ENCODE measurements at places on chromosomes 5 and 9.
A peak's percentile ranks its signal among the peaks of the same experiment; 100 is the strongest.

DNA sequence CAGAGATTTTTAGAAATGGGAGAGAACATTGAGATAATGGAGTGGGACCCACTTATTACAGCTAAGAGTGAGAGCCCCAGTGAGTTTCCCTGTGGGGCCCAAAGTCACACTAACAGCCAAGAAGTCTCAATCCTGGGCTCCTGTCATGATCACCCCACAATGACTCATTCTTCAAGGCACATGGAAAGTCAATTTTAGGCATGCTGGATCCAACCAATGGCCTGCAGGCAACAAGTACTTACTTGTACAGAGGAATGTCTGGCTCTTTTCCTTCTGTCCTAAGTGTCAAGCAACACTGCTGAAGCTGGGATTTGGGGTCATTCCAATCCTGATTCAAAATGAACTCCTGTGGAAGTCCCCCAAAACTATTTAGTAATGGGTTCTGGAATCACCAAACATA is 123.1 kb downstream of the DROSHA start:
- no peak for DNase-seq

DNA sequence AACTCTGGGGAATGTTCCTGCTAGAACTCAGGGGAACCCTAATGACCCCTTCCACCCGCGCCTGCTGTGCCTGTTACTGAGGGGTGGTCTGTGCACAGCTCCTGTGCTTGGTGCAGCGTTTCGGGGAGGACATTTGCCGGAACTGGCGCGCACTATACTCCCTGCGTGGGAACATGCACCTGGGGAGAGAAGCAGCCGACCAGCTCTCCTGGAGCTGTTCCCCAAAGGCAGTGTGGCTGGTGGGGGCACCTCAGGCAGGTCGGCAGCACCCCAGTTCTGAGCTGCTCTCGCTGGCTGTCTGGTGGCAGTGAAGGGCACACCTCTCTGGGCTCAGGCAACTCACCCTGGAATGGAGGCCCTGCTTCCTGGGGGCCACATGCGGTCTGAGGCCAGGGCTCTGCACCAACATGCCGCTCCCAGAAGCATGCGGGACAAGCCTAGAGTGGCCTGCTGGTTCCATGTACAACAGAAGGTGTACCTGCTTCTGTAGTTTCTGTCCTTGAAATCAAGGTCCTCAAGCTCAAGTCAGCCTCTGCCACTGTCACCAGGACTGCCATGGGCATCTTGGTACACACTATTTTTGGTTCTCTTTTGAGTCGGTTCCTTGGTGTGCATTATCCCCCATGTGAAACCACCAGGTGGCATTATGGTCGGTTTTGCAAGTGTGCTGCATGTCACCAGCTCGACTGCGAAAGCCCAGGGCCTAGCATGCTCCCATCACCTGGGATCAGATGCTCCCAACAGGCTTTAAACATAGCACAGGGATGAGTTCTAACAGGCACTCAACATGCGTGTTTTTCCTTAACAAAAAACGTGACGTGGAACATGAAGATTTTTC is 7.8 kb upstream of the MRNIP start:
- DNase-seq = no peak

DNA sequence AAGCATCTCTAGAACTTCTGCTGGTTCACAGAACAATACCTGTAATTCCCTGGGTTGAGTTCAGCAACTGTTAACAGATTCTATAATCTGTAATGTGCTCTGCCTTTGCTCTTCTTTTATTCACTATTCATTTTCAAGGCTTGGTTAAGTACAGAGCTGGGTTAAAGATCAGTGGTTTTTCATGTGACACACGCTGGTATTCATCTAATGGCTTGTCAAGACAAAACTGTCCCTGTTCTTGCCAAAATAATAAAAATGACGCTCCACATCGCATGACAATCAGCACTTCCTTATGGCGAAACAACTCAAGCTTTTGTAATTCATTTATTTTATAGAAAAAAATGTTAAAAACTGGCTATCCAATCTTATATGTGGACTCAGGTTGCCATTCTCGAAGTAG is 137.9 kb downstream of the BNC2 start:
- no peak for DNase-seq

DNA sequence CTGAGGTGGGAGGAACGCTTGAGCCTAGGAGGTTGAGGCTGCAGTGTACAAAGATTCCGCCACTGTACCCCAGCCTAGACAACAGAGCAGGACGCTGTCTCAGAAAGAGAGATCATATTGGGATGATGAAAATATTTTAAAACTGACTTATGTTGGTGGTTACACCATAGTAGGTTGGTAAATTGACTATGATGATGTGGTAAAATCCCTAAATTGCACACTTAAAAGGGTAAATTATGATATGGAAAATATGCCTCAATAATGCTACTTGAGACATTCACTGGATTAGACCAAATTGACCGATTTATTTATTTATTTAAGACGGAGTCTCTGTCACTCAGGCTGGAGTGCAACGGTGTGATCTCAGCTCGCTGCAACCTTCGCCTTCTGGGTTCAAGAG is 21.9 kb upstream of the TOR1B start:
- no peak for DNase-seq

GRCh38 chr5:134846641-134846960 is 833 bp downstream of the C5orf24 start:
- peak; percentile 4 for DNase-seq

- no peak for DNase-seq
Measured at GRCh38 chr9:126366366-126367011, 39.9 kb downstream of the MVB12B start.

GRCh38 chr9:133777068-133777791 is 39.1 kb upstream of the SARDH start:
- no peak for DNase-seq

DNA sequence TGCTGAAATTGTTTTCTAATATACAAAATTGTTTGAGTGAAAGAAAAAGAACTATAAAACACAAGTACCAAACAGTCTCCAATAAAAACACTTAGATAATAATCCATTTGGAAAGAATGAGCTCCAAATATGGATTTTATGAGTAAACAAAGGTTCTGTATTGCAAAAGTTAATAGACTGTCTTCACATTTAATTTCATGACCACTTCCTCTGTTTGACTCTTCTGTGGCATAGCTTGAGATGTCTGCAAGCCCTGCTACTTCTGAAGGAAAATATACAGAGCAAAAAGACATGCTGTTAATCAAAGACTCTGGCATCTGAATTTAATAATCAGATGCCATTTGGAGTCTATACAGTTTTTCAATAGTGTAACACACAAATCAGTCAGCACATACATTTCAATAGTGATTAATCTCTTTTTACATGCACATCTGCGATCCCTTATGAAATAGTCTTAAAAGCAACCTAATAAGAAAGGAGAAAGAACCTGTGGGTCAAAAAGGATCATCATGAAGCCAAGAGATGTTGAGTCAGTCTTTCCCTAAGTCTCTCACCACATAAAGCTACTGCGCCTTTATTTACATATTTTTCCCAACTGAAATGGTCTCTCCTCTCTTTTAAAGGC is 165.4 kb upstream of the LHFPL2 start:
- no peak for DNase-seq

- DNase-seq = no peak
Measured at GRCh38 chr5:131945551-131946168, at the start of gene MEIKIN. Gene MEIKIN (minus strand): TSS chr5:131945663. CDS start chr5:131945505, 158 bp downstream.

- no peak for DNase-seq
Measured at GRCh38 chr9:15101095-15101494, 190.9 kb upstream of the FREM1 start.

GRCh38 chr5:179766021-179766725 is 27.6 kb upstream of the LTC4S start:
- DNase-seq = no peak
